T-helper 2 cell (primary cell): ENCODE measurements at places on chromosomes 4 and X.

- DNase-seq, result no peak
These were observed 17.7 kb upstream of the CPE start for GRCh38 chr4:165360985-165361670.

GRCh38 chr4:120071192-120071795, 4.6 kb upstream of the MAD2L1 start:
- DNase-seq, result peak; percentile 17

GRCh38 chr4:38654273-38654672, 9.7 kb upstream of the KLF3 start:
- no peak for DNase-seq

DNA sequence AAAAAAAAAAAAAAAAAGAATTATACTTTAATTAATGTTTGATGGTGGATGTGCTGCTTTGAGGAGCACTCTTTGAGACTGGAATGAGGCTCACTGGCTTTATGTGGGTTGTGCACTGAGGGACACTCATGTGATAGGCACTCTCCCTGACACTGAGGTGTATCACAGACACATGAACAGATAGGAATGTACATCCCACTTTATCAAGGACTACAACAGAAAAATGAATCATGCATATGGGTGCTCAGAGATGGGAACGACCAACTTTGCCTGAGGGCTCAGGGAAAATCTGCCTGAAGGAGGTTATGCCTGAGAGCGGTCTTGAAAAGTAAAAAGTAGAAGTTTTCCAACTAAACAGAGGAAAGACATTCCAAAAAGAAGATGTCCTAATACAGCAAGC, 97.7 kb upstream of the RBPJ start:
- DNase-seq, result no peak

GRCh38 chr4:22430626-22431025, 85.2 kb downstream of the ADGRA3 start:
- DNase-seq, result no peak

GRCh38 chr4:26731351-26732035, 129.1 kb upstream of the STIM2 start:
- DNase-seq, result no peak

DNA sequence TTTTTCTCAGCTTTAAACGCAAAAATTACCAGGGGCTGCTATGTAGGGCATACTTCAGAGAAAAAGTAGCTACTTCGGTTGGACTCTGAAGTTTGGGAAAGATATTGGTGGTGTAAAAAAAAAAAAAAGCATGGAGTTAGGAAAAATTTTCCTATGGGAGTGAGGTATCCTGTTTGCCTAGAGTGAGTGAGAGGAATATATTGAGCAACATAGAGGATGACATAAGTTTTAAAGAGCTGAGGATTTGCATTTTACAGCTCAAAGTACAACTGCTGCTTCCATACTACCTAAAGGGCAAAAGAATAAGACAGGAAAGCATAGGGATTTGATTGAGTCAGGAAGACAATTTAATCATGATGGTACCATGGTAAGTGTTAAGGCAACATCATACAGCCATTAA, 7.3 kb downstream of the GPRASP1 start:
- no peak for DNase-seq

DNA sequence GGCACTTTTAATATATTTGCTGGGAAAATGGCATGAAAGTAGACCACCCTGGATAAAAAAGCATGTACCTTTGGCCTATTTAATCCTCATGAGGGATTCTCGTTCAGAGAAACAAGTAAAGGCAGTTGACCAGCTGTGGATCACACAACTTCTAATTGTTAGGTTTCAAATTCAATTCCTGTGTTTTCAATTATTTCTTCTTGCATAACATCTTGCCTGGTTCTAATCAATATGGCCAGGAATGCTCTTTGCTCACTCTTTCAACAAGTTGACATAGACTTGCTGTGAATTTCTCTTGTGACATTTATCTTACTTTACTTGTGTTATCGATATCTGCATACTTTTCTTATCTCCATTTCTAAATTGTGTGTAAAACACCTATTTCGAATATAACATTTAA, 211.8 kb downstream of the SLC7A11 start:
- DNase-seq, result no peak

DNA sequence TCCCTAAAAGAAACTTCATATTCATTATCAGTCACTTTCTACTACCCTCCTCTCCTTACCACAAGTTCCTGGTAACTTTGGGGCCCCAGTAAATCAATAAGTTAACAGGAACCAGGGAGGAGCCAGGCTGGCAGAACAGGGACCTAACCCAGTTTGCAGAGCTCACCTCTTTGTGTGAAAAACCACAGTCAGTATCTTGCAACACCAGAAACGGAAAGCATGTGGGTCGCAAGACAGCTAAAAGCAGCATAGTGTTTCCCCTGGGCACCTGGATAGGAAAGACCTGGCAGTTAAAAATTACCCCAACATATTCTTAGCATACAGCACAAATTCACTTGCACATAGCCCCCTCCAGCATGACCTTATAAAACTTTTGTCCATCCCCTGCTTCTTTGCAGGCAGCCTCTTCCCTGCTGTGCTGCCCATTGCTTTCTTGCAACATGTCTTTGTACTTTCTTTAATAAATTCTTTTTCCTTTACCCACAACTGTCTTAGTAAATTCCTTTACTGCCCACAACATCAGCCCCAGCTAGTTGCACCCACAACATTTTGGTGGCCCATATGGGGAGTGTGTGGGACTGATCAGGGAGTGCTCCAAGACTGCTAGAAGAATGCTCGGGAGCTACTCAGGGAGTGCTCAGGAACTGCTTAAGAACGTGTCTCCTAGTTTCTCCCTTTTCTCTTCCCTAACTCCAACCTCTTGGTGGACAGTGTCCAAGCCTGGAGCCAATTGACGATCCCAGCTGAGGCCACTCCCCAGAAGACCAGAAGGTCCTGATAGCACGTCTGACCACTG, 83.4 kb downstream of the MSN start:
- no peak for DNase-seq

- DNase-seq, result no peak
These were observed 126.2 kb upstream of the NDP start for GRCh38 chrX:44099366-44099765.

DNA sequence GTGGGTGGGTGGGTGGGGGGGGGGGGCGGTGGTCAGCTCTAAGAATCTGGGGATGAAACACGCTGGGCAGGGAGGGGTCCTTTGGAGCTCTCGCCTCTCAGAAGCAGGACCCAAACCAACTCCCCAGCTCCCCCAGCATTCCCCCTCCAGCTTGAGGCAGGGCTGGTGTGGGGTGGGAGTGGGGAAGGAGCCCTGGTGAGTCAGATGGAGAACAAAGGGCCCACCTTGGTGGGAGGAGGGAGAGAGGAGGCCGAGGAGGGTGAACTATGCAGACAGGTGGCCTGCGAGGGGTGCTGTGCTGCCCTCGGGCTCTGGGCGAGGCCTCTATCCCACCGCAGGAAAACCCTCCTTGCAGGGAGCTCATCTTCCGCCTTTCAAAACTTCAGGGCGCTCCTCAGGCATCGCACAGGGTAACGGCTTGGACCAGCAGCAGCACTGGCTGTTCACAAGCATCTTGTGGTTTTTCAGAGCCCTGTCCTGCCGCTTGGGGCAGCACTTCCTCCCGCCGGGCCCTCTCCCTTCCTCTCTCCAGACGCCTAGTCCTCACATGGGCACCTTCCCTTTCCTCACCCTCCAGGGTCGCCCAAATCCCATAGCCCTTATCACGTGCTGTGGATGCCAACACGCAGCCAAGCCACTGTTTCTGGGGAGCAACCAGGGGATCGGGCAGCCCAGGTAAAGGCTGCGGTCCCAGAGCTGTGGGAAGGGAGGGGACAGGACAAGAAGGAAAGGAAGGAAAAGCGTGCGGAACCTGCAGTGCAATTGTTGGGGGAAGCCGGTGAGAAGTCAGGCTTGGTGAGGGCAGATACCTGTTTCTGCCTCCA, 34.0 kb upstream of the GRPEL1 start:
- DNase-seq, result no peak

DNA sequence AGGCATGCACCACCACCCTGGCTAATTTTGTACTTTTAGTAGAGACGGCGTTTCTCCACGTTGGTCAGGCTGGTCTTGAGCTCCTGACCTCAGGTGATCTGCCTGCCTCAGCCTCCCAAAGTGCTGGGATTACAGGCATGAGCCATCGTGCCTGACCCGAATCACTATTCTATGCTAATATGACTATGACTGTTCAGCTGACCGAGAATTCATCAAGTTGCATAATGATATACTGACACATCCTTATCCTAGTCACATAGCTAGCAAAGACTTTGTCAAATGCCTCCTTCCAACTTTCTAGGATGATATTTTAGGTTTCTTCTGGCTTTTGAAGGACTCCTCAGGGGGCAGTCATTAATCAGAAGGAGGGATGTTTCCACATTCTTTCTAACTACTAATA, 4.8 kb upstream of the GPM6B start:
- DNase-seq, result no peak

GRCh38 chrX:153782313-153782712, 1.5 kb downstream of the SRPK3 start:
- DNase-seq, result no peak

- DNase-seq, result no peak
These were observed 94.3 kb downstream of the GPRIN3 start for GRCh38 chr4:89213382-89213701.

GRCh38 chr4:140581078-140581477, 12.3 kb upstream of the UCP1 start:
- DNase-seq, result no peak

- DNase-seq, result no peak
These were observed 45.0 kb upstream of the RAB40AL start for GRCh38 chrX:102892103-102892502.

DNA sequence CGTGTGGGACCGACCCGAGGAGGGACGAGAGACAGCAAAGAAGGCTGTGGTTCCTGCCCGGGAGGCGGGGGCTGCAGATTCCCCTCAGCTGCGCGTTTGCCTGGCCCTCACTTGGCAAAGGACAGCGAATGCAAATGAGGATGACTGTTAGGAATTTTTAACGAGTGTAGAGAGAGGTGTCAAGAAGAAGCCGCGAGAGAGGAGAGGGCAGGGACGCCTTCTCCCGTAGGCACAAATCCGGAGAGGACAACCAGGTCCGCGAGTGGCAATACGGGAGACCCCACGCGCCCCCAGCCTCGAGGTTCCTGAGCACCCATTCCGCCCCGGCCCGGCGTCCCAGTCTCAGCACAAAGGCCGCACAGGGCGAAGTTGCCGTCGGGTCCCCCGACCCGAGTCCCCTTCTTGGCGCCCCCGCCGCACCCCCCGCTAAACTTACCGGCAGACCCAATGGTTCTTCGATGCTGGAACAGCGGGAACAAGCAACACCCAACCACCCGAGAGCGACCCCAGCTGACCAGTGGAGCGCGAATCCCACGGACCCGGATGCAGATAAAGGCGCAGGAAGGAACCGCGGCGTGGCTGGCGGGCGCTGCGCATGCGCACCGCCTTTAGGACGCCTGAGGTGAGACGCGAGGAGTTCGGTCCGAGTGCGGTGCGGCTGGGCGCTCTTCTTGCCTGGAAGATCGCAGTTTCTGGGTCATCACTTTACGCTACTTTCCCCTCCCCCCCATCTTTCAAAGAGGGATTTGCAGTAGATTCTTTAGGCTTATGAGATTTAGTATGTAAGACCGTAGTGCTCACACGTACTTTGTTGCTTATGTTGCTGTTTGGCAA, at the start of gene GNPDA2:
GNPDA2 (minus strand) TSS at position 519 of the 834 bp plus-strand sequence. CDS start 4,349 bp downstream, outside the sequence.
- peak; percentile 74 for DNase-seq

DNA sequence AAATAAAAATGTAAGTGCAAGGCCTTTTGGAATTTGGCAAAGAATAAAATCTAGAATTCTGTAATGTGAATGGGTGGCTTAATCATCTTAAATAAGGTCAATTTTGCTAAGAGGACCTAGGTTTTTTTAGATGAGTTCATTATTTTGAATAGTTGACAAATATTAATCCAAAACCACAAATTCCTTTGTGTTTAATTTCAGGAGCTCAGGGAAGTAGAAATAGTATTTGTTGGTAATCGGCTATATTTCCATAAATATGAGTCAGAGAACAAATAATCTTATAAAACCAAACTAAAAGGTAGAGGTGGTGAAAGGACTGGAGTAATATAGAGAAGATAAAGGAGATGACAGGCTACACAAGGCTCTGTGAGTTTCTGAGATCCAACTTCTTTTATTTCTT, 190.4 kb upstream of the TLL1 start:
- DNase-seq, result no peak

DNA sequence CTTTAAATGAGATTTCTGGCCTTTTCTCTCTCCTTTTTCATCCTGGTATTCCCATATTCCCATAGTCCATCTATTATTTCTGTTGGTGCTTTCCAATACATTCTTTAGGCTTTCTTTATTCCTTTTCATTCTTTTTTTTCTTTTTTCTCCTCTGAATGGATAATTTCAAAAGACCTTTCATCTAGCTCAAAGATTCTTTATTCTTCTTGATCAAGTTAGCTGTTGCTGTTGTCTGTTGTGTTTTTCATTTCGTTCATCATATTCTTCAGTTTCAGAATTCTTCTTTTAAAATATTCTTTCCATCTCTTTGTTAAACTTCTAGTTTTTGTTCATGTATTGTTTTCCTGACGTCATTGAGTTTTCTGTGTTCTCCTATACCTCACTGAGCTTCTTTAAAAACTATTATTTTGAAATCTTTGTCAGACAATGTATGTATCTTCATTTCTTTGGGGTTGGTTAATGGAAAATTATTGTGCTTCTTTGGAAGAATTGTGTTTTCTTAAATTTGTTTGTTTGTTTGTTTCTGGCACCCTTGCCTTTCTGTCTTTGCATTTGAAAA, 30.2 kb downstream of the STK32B start:
- no peak for DNase-seq

GRCh38 chr4:15716115-15716514, 13.2 kb downstream of the BST1 start:
- DNase-seq, result no peak

GRCh38 chrX:69124108-69124507, 41.1 kb downstream of the PJA1 start:
- DNase-seq, result no peak

DNA sequence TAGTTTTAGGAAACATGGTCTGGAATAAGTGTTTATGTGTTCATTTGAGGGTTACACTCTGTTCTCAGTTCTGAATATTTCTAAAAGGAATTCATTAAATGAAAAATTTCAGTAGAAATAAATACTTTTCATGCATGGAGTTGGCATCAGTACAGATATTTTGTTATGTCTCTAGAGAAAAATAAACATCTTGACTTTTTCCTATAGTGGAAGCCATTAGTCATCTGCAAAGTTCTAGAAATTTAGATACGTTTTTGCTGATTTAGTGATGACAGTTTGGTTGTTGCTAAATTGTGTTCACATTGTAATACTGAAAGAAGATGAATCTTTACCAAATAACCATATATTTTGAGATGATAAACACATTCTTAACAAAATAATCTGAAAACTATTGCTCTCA, 268.2 kb upstream of the TEX13A start:
- no peak for DNase-seq

DNA sequence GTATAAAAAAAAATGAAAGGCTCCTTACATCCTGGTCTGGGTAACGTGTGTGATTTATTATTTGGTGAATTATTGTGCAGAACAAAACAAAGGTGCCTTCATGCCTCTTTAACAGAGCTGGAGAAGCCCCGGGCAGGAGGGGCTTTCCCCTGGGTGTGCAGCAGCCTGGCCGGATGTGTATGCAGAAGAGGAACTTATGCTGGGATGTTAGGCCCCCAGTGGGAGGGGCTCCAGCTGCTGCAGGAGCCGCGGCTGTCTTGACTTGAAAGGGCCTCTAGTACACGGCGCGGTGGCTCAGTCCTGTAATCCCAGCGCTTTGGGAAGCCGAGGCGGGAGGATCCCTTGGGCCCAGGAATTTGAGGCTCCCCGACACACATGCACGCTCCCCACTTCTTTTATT, 16.0 kb downstream of the CCNQ start:
- DNase-seq, result peak; percentile 41
